ENCODE measurements at places on chromosomes 16 and 17.

DNA sequence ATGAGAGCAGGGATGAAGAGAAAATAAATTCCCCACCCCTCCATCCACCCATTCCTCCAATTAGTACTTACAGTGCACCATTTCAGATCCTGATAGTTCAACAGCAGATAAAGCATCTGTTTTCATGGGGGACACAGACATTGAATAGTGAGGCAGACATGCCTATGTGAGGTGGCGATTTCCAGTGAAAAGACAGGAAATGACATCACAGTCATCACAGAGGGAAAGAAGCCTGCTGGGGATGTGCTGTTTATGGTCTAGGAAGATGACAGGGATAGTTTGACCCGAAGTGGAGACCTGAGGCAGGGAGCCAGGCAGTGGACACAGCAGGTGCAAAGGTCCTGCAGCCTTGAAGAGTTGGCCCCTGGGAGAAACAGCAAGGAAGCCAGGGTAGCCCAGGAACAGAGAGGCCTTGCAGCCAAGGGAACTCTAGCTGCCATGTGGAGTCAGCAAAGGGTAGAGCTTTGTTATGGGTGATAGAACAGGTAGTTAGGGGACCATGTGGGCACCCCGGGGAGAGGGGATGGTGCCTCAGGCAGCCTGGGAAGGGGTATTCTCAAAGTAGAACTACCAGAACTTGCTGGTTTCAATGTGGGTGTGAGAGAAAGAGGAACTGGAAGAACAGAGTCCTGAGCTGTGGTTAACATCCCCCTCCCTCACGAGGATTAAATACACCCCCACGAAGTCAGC, 256.6 kb downstream of the CPPED1 start:
- peak; percentile 64 for DNase-seq

- DNase-seq = peak; percentile 54
Observed at GRCh38 chr17:4420692-4421131, 13.0 kb upstream of the SPNS3 start.

DNA sequence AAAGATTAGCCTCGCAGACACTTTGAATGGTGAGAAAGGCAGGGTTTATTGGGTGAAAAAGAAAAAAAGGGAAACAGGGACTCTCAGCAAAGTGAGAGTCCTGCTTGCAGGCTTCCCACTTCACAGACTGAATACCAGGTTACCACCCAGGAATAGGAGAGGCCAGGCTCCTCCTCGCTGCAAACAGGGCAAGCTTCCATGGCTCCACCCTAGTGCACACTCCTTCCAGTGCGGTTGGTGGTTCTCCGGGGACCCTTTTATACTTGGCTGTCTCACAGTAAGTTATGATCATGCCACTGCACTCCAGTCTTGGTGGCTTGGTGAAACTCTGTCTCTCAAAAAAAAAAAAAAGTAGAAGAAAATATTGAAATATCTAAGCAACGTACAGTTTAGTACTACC, 30.5 kb upstream of the CDH8 start:
- DNase-seq = no peak

DNA sequence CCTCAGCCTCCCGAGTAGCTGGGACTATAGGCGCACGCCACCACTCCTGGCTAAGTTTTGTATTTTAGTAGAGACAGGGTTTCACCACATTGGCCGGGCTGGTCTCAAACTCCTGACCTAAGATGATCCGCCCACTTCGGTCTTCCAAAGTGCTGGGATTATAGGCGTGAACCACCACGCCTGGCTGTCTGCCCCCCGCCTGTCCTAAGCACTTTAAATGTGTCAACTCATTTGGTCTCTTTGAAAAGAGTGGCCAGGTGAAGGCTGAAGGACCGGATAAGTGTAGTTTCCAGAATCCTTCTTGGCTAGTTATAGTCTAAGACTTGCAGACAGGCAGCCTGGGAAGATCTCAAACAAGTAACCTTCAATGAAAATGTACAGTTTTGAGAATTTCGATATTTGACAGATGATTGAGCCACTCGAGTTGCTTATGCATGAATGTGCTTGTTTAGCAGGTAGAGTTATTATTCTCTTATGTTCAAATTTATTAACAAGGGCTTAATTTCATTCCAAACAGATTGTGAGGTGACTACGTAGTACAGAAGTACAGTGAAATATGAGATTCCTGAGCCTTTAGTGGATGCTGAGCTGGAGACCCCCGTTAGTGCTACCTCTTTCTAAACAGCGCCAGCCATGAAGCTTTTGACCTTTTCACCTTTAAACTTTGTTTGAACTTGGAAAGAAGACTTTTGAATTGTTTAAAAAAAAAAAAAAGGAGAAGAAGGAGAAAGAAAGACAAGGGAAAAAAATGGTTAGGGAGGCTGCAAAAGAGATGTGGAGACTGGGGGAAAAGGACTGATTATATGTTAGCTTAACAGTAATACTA, 164.4 kb upstream of the TBX2 start:
- no peak for DNase-seq

Data from stimulated activated naive B cell treated with anti-CD40 and anti-IgM and Interleukin-4, amounts not matched to agents 10 μg/mL and 1 μg/mL and 100 μg/mL, for 72 hours (primary cell).